ENCODE measurements at places on chromosomes 16 and 17.
A peak's percentile ranks its signal among the peaks of the same experiment; 100 is the strongest.

GRCh38 chr17:2361010-2361760, 23.9 kb downstream of the SGSM2 start:
- no peak for DNase-seq

DNA sequence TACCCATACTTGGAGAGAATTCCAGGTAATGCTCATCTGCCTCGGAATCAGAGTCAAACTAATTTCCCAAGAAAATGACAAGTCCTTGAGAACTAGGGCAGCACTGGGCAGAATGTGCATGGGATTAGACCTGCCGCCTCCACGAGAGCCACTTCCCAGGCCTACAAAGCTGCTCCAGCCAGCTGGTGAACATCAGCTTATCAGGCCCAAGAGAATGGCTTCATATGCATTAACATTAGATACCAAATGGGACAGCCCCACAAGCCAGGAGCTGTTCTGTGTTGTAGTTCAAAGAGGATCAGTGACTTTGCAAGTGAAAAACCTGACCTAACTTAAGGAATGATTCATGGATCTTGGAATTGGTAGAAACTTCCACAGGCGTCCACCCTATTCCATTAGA, 203.3 kb downstream of the CYLD start:
- DNase-seq: no peak

DNA sequence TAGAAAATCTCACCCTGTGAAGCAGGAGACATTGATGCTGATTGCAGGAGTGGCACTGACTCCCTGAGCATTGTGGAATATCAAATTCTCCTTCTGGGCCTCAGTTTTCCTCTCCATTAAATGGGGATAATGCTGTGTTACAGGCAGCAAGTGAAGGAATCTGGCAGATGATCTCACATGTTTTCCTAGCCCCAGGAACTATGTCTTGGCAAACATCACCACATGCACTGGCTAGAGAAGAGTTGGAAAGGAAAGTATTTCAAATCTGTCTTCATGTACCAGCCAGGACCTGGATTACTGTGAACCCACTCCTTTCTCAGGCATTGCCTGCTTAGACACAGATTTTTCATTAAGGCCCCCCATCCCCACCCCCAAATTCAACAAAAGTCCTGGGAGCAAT, 13.6 kb upstream of the CCL8 start:
- DNase-seq: no peak

- peak; percentile 27 for DNase-seq
These were observed 2.3 kb upstream of the SLC16A11 start for GRCh38 chr17:7046127-7046724.

DNA sequence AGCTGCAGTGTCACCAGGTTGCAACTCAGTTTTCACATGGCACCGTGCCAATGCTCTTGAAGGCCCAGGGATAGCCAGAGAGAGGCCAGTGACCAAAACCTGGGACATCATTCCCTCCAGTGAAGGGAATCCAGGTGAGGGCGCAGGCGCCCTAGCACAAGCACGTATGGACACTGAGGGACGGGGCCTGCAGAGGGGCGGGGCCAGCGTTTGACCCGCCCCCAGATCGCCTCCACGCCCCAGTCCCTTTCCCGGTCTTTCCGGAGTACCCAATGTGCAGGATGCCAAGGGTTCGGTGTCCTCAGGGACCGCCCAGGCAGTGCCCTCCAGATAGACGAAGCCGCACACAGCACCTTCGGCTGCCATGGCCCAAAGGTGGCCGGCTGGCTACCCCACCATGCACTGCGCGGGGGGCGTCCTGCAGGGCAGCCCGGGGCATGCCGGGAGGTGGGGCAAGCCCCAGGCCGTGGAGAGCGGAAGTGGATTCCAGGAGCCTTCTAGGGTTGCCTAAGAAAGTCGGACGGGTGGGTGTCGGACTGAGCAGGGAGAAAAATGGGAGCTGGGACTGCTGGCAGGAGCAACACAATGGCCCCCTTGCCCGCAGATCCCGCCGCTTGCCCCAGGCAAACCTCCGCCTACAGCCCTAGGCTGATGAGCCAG, 4.6 kb downstream of the SLC12A4 start:
- DNase-seq: peak; percentile 39

- no peak for DNase-seq
These were observed 16.4 kb downstream of the DHODH start for GRCh38 chr16:72024862-72025382.

DNA sequence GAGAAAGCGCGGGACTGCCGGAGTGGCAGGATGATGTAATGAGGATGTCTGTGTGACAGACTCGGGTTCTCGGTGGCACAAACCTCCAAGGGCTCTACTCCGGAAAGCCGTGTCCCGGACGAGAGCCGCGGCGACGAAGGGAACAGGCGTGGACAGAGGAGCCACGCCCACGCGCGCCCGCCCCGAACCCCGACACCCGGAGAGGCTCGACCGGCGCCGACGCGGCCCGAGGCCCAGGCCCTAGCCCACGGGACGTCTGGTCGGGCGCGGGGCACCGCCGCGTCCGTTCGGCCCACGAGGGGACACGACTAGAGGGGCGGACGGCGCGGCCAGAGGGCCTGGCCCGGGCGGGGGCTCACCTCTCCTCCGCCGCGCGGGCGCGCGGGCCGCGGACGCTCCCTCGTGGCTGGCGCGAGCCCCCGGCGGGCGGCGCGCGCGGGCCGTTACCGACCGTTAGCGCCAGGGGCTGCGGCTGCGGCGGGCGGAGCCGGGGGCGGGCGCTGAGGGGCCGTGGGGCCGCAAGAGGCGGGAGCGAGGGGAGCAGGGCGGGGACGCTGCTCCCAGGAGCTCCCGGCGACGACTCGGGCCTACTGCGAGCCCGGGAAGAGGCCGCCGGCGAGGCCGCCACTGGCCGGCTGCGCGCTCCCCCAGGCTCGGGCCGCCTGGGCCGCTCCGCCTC, 2.1 kb upstream of the IRX5 start:
- peak; percentile 83 for DNase-seq

DNA sequence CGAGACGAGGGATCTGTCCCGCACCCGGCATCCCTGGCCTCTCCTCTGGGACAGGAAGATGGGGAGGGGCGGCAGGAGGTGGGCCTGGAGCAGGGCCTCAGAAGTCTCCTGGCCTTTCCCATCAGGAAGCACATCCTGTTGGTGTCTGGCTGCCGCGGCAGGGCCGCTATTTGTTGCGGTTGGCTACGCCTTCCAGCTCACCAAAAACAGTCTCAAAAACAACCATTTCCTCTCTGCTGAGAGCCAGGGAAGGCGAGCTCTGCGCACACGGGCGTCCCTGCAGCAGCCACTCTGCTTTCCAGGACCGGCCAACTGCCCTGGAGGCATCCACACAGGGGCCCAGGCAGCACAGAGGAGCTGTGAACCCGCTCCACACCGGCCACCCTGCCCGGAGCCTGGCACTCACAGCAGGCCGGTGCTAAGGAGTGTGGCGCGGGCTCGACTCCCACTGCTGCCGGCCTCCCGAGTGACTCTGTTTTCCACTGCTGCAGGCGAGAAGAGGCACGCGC, at the start of gene TMEM204:
TSS of gene TMEM204 (plus strand) at position 224 of the 509 bp plus-strand sequence. CDS start 610 bp downstream, outside the sequence.
- peak; percentile 81 for DNase-seq

DNA sequence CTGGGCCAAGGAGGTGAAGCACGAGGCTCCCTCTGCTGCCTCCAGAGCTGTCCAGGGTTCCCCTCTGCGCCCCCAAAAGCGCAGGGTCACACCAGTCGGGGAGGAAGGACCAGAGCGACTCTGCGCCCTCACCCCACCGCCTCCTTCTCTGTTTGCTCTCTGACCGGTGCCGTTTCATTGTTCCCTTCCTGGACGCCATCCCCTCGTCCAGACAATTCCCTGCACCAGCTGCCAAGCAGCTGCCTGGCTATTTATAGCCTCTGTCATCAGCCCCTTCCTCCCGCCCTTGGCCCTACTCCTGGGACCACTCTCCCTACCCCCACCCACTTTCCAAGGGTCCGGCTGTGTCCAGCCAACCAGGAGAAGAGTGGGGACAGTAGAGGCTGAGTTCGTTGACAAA, 68.8 kb upstream of the CREBBP start:
- DNase-seq: no peak

DNA sequence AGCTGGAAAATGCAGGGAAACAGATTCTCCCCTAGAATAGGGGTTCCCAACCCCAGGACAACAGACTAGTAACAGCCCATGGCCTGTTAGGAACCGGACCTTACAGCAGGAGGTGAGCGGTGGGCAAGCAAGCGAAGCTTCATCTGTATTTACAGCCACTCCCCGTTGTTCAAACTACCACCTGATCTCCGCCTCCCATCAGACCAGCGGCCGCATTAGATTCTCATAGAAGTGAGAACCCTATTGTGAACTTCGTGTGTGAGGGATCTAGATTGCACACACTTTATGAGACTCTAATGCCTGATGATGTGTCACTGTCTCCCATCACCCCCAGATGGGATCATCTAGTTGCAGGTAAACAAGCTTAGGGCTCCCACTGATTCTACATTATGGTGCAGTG, 3.5 kb downstream of the CD300LB start:
- no peak for DNase-seq

GRCh38 chr17:49390548-49391324, 23.9 kb downstream of the PHB1 start:
- no peak for DNase-seq

DNA sequence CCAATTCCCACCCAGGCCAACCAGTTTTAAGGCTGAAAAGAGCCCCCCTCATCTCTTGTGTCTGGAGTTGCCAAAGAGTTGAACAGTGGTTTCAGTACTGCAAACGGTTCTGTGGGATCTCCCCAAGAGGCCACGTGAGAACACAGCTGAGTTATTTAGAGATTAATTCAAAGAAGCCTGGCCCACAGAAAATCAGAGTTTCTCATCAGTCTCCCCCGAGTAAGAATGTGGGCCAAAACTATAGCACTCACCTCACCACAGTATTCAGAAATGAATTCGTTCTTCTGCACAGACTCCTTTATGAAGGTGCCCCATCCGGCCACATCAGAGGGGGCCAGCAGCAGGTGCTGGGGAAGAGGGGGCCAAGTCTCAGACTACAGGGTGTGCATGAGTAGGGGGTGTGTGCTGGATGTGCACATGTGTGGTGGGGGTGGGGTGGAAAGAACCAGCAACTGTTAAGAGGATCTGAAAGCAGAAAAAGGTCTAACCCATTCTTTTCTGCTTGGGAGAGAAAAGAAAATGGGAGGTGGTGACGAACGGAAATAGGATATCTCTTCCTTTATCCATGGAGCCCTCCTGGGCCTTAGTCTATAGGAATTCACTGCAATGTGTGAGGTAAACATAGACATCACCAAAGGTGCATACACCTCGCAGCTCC, 22.6 kb downstream of the CNTNAP1 start:
- DNase-seq: no peak

- no peak for DNase-seq
These were observed 13.6 kb upstream of the DNASE1 start for GRCh38 chr16:3640632-3641501.

GRCh38 chr16:11990702-11991390, 14.3 kb downstream of the SNX29 start:
- DNase-seq: no peak

DNA sequence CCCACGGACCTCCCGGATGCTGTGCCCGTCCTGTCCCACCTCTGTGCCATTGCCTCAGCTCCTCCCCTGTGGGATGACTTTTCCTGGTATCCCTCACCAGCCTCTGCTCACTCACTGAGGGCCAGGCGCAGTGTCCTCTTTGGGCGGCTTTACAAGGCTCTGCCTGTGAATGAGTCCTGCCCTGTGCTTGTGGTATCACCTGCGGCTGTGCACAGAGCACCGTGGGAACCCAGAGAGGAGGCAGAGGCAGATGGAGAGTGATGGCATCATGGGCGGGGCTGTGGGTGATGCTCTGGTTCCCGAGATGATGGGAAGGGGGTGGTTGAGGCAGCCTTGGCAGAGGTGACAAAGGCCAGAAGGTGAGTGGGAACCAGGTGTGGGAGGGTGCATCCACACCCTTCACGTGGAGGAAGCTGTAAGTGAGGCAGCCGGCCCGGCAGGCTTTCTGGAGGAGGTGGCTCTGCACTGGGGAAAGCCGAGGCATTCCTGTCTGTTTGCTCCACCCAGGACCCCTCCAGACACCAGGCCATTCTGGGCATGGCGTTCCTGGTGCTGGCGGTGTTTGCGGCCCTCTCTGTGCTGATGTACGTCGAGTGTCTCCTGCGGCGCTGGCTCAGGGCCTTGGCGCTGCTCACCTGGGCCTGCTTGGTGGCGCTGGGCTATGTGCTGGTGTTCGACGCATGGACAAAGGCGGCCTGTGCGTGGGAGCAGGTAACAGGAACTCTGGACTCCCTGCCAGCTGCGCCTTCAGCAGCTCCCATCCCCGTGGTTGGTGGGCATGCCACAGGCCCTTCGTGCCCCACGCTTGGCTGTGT, 23.8 kb downstream of the ADCY7 start:
- DNase-seq: no peak

DNA sequence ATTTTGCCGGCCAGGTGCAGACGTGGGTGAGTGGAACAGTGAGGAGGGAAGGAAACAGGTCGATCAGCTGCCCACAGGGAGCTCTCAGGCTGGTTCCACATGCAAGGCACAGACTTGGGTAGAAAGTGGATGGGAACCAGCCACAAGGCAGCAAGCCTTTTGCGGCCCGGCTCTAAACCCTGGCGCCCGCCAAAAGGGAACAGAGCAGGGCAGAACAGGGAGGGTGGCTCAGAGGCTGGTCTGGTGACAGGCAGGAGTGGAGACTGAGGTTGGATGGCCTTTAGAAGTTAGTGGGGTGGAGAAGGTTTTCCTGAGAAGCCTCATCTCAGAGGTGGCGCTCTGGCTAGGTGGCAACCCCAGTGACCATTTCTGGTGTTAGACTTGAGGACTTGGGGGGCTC, 10.4 kb downstream of the LLGL2 start:
- DNase-seq: no peak

DNA sequence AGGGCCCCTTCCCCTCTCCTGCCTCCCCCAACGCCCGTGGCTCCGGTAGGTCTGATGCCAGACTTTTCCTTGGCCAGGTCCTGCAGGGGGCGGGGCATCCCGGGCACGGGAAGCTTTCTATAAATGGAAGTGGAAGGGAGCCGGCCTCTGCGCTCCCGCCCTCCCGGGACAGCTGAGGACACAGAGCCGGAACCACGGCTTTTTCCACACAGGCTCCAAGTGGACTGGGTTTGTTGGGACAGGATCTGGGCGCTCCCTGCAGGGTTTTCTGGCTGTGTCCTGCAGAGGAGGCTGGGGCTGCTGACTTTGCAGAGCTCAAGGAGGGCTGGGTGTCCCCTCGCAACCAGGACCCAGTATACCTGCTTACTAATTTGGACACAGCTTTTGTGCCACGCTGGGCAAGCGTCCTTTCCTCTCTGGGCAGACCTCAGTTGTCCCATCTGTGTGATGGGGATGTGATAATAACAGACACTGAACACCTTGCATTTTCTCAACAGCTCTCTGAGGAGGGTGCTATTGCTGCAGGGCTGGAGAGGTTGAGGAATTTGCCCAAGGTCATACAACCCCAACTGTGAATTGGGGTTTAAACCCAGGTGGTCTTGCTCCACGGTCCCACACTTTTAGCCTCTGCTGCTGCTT, 1.8 kb downstream of the TNS4 start:
- DNase-seq: peak; percentile 87

- DNase-seq: peak; percentile 88
These were observed 982 bp upstream of the NEURL4 start for GRCh38 chr17:7329997-7330637.

GRCh38 chr17:77054936-77055335, 85.8 kb upstream of the SEC14L1 start:
- DNase-seq: no peak

GRCh38 chr17:76586741-76587487, 1.3 kb upstream of the ST6GALNAC2 start:
- DNase-seq: no peak

- no peak for DNase-seq
These were observed 44.1 kb downstream of the PCTP start for GRCh38 chr17:55794725-55795482.

GRCh38 chr16:74679983-74680382, 13.3 kb upstream of the RFWD3 start:
- no peak for DNase-seq

- peak; percentile 34 for DNase-seq
These were observed 121.2 kb downstream of the SNX29 start for GRCh38 chr16:12097523-12098428.

GRCh38 chr17:72677108-72677507, 415.4 kb downstream of the SLC39A11 start:
- DNase-seq: no peak

Data from GM23248 (cell line).